ENCODE measurements at places on chromosomes 1 and 21.

DNA sequence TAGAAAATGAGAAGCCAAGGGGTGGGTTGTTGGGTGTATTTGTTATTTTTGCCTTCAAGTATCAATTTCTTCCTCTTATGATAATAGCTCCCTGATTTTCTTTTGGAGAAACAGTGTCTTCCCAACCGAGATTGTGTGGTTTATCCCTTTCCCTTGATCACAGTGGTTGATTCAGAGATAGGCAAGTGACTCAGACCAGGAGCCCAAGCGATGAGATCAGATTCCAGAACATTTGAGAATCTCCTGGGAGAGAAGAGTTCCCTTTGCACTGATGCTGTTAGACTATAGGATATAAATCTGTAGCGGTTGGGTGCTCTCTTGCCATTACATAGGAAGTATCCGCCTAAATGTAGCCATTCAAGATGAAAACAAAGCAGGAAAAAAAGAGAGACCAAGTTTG, 90.1 kb upstream of the WDR26 start:
- ATAC-seq, result no peak

DNA sequence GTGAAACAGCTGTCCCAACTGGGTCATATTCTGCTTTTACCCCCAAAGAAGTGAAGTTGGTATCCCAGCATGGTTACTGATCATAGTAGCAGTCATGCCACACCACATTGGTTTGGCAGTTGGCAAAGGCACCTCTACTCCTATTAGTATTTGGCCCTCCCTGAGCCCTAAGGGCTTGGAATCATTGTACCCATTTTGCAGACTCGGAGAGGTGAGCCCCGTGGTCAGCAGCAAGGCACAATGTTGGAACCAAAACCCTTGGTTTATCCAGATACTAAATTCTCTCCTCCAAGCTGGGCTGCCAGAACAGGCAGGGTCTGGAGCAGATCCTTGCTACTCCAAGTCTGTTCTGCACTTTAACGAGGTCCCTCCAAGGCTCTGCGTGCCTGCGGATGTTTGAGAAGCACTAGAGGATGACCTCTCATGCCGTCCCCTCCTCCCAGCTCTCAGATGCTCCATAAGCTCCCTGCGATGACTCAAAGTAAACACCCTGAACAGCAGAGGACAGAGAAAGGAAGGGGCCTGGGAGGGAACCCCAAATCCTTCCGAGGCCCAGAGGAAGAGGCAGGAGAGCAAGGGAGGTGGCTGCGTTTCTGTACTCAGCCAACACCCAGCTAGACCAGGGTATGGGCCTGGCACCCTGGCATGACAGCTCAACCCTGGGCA, 89.3 kb downstream of the PAX7 start:
- no peak for ATAC-seq

DNA sequence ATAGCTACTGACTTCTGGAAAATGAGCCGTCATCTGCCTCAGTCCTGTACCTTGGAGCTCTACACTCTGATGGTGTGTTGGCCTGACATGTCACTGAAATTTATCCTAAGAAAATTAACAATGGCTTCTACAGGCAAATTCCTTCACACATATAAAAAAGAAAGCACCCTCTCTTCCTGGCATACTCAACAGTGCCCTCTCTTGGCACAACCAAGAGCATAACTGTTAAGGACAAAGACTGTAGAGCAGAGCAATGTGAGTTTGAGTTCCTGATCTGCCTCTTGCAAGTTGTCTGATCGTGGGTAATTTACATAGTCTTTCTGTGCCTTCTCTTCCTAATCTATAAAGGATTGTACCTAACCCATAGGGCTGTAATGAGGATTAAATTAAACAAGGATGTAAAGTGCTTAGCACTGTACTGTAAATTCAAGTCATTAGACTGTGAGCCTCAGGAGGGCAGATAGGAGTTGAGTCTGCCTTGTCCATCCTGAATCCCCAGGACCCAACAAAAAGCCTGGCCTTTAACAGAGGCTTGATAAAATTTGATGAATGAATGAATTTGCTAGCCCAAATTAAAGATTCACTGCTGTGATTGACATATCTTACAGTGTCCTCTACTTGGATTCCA, 83.5 kb downstream of the SYF2 start:
- no peak for ATAC-seq

- no peak for ATAC-seq
These were observed 11.5 kb downstream of the CD58 start for GRCh38 chr1:116559304-116559761.

DNA sequence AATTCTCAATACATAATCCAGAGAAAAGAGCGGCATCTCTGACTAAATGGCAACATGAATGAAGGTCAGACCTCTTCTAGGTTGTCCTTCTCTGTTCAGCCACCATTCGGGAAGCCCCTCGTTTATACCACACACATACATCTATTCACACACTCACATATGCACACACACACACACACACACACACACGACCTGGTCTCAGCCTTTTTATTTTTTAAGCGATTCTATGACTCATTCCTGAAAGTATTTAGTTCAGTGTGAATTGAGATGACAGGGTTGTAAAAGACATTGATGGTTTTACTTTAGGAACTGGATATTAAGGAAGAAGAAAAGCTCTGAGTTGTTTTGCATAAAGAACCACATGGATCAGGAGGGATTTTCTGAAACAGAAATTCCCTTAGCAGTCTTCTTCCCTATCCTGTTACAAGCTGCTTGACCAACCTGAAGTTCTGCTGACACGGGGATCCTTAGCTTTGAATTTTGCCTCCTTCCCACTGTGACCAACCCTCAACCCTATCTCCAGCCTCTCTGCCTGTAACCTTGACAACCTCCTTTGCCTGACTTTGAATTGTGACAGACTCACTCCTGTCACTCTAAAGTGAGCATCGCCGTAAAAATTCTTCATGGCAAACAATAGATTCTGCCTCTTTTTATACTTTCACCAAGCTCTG, 383.1 kb upstream of the ESRRG start:
- peak; percentile 15 for ATAC-seq

DNA sequence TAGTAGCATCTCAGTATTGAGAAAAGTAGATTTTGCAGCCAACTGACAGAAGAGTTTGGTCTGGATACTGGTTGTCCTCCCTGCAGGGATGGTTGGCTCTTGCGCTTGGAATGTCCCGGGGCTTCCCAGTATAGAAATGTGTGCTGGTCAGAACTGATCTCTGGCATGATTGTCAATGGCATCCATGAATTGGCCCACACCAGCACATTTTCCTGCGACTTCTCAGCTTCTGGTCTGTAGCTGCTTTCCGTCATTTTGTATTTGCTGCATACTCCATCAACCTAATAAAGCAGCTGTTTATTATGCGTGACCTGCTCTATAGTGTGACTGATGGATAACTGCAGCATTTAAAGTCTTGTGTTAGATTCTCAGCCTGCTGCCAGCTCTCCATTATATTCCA, 203.7 kb downstream of the S1PR1 start:
- ATAC-seq, result no peak

GRCh38 chr1:23246274-23246673, 29.0 kb upstream of the HTR1D start:
- no peak for ATAC-seq
